ENCODE measurements at places on chromosomes 7 and 10. TPM values are rescaled to one million over a fixed set of nuclear protein-coding genes. Genes with fewer than 3 reads are reported as not detected.

Gene PAX2
- total RNA-seq: not detected

DNA sequence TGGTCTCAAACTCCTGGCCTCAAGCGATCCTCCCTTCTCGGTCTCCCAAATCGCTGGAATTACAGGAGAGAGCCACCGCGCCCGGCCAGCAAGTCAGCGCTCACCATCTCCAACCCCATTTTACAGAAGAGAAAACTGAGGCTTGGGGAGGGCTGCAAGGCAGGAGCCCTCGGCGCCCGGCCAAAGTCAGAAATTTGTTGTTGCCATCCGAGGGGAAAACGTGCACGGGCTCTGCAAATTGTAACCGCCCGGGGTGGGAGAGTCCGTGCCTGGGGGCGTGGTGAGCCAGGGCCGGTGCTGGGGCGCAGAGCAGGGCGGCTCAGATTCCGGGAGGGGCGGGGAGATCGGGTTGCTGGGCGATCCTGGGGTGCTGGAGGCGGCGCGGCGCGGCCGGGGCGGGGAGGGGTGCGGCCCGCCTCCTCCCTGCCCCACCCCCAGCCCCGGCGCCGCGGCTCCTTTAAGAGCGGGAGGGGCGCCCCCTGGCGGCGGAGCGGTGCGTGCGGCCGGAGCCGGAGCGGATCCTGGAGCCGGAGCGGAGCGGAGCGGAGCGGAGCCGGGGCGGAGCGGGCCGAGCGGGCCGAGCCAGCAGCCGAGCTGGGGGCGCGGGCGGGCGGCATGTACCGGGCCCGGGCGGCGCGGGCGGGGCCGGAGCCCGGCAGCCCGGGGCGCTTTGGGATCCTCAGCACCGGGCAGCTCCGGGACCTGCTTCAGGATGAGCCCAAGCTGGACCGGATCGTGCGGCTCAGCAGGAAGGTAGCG is at the start of gene VPS37D:
TSS of gene VPS37D (plus strand) at position 488 of the 759 bp plus-strand sequence. CDS start at position 616, 128 bp downstream.
- peak; percentile 94 for DNase-seq

- DNase-seq: no peak
These were observed 269.6 kb downstream of the ELFN1 start for GRCh38 chr7:1939434-1940401.

DNA sequence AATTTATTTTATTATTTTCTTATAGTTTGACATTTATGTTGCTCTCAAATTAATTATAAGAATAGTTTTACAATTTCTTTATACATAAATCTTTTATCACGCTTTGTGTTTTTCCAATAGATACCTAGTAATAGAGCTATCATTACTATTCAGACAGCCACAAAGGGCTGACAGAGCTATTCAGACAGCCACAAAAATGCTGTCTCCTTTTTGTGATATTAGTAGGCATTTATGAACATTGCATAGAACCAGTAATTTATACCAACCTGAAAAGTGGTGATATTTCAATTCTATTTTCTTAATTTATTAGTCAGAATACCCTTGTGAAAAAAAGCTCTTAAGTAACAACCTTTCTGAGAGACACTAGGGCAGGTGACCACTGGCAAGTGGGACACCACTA is 34.2 kb upstream of the IGFBP3 start:
- DNase-seq: no peak

DNA sequence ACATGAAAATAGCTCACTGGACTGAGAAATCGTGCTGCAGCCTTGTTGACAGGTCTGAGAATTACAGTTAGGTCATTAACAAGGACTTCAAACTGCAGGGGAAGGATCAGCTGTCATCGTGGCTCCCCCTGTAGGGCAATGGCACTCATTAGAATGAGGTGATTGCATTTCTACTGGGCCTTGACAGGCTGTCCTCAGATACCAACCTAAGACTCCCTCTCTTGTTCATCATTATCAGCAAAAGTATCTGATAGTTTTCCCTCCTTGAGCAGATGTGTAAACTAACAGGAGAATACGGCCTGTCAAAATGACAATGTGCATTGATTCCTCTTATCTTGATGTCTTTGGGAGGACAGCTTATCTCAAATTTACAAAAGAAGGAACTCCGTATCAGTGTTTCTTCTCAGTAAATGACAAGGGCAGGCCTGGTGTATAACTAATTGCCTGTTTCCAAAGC is 648.5 kb upstream of the LRRN3 start:
- DNase-seq: no peak

DNA sequence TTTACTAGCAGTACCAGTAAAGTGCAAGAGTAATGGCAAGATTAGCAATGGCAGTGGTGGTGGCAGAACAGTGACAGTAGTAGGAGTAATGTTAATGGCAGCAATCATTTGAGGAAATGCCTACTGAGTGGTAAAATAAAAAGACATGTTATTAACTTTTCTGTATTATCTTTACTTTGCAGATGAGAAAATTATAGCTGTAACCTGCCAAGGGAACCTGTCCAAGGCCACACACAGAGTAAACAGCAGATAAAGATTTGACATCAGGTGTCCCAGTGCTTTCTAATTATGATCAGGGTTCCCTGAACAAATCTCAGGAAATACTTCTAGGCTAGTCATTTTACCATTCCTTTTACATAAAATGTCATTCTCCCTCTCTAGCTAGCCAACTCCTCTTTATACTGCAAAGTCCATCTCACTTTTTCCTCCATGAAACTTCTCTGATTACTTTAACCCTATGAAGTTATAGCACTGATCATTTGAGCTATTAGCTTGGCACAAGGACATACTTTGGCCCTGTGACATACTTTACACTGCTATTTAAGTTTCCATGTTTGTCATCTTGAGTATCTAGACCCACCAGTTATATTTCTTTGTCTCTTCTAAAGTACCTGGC is 219.1 kb downstream of the TAX1BP1 start:
- no peak for DNase-seq

Gene RAPGEF5
- not detected for total RNA-seq

All from CD4-positive, alpha-beta T cell (primary cell).